ENCODE measurements at places on chromosomes 7 and 10. TPM values are rescaled to one million over a fixed set of nuclear protein-coding genes. Genes with fewer than 3 reads are reported as not detected.

Gene GHRHR
- total RNA-seq, result not detected

Gene FGFR2
- not detected for total RNA-seq

Gene NXPH1
- not detected for total RNA-seq

Gene SH2D4B
- total RNA-seq, result not detected

Gene ITIH5
- not detected for total RNA-seq

Gene ADAM22
- total RNA-seq, result 1.4 TPM

Gene HABP2
- not detected for total RNA-seq

Gene ZNF239
- 0.51 TPM for total RNA-seq

Gene C10orf67
- total RNA-seq, result not detected

Gene FAM25C
- not detected for total RNA-seq

Gene DKK1
- total RNA-seq, result 200 TPM

Gene SPDYE2
- total RNA-seq, result not detected

Gene OPN4
- not detected for total RNA-seq

Gene TMEM176B
- not detected for total RNA-seq

Gene NKX2-3
- total RNA-seq, result not detected

Gene PCLO
- 0.65 TPM for total RNA-seq

Gene PRSS1
- not detected for total RNA-seq
